ENCODE measurements at places on chromosomes 11 and 22.

DNA sequence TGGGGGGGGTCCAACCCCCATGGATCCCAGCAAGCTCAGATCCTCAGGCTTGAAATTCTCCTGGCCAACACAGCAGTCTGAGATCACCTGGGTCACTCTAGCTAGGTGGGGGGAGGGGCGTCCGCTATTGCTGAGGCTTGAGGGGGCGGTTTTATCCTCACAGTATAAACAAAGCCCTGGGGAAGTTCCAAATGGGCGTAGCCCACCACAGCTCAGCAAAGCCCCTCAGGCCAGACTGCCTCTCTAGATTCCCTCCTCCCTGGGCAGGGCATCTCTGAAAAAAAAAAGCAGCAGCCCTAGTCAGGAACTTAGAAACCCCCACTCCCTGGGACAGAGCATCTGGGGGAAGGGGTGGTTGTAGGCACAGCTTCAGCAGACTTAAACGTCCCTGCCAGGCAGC lies 16.7 kb downstream of the TRPC6 start:
- no peak for DNase-seq

GRCh38 chr22:22691055-22691454 lies 46.6 kb downstream of the GGTLC2 start:
- no peak for DNase-seq

DNA sequence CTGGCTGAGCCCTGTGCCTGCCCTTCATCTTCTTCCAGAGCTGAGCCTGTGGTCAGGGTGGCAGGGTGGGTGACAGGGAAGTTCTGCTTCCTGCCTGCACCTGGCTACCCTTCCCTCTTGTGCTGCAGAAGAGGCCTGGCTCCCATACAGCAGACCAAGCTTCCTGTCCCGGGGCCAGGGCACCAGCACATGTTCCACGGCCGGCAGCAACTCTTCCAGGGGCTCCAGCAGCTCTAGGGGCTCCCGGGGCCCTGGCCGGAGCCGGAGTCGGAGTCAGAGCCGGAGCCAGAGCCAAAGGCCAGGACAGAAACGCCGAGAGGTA lies 15.0 kb downstream of the ROBO3 start:
- DNase-seq: no peak

- DNase-seq: no peak
Measured at GRCh38 chr11:43282607-43283440, 29.0 kb upstream of the API5 start.

- no peak for DNase-seq
Measured at GRCh38 chr11:120344302-120345004, 8.2 kb downstream of the ARHGEF12 start.

DNA sequence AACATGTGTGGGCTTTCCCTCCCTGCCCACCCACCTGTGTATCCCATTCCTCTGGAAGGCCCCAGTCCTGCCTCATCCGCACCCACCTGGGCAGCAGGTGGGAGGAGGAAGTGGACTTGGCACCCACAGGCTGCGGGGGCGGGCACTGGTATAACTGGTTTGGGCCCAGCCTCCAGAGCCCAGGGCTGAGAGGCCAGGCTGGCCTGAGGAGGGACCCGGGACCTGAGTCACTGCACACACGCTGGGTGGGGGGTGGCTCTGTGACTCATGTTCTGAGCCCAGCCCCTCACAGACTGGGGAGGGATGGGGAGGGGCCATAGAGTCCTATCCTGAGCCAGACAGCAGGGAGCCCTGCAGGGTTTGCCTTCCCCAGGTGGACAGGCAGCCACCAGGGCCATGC lies 16.7 kb downstream of the PHLDA2 start:
- no peak for DNase-seq

DNA sequence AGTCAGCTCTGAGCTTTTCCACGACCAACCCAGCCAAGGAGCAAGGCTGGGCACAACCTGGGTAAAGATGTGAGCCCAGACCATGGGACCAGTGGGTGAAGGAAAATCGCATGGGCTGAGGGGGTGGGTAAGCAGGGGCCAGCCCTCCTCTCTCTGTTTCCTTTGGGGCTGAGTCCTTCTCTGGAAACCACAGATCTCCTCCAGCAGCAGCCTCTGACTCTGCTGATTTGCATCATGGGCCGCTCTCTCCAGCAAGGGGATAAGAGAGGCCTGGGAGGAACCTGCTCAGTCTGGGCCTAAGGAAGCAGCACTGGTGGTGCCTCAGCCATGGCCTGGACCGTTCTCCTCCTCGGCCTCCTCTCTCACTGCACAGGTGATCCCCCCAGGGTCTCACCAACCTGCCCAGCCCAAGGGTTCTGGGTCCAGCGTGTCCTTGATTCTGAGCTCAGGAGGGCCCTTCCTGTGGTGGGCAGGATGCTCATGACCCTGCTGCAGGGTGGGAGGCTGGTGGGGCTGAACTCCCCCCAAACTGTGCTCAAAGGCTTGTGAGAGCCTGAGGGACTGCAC lies 67.8 kb downstream of the GGTLC2 start:
- no peak for DNase-seq

GRCh38 chr22:44200855-44201550 lies 20.3 kb downstream of the PARVG start:
- DNase-seq: no peak

- DNase-seq: no peak
Measured at GRCh38 chr22:35547987-35548721, 7.5 kb downstream of the RASD2 start.

GRCh38 chr11:103997082-103997481 lies 39.4 kb upstream of the DDI1 start:
- no peak for DNase-seq

GRCh38 chr22:22161924-22162851 lies 82.4 kb upstream of the VPREB1 start:
- no peak for DNase-seq

DNA sequence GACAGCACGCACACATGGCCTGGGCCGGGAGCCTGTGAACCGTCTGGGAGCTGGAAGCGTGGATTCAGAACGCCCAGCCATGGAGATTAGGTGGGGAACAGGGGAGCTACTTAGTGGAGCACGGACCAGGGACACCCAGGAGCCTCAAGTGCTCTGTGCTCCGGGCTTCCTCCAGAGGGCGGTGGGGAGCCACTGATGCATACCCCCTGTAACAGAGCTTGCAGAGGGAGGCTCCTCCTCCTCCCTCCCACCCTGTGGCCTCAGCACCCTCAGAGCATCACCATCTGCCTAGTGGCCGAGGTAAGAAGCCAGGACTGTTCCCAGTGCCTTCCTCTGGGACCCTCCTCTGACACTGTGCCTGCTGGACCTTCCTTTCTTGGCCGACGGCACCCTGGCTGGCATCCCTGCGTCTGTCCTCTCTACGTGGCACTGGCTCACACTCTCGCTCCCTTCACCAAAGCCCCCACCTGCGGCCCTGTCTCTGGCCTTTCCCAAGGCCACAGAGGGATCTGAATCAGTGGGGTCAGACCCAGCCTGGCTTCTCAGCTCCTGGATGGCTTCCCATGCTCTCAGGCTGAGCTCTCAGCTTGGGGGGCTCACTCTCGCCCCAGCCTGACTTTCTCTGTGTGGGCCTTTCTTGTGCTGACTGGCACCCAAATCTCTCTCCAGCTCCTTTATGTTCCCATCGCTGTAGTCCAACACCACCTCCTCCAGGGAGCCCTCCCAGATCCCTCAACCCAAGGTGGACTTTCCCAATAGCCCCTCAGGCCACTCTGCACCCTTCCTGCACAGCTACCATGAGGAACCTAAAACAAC lies 780.9 kb downstream of the BRD1 start:
- DNase-seq: peak; percentile 63

GRCh38 chr22:27614006-27614649 lies 187.4 kb downstream of the MN1 start:
- DNase-seq: no peak

DNA sequence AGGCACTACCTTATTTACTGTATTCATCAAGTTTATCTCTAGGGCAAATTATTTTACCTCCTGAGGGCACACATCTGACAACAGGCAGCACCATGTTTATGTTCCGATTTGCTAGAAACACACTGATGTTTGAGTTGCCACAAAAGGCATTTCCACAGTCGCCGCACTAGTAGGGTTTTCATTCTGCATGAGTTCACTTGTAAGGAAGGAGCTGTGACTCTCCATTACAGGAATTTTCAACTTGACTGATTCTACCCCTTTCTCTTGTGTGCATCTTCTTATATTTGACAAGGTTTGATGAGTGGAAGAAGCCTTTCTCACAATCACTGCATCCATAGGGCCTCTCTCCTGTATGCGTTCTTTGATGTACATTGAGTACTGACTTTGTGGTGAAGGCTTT lies 455.9 kb upstream of the CNTN5 start:
- DNase-seq: no peak

DNA sequence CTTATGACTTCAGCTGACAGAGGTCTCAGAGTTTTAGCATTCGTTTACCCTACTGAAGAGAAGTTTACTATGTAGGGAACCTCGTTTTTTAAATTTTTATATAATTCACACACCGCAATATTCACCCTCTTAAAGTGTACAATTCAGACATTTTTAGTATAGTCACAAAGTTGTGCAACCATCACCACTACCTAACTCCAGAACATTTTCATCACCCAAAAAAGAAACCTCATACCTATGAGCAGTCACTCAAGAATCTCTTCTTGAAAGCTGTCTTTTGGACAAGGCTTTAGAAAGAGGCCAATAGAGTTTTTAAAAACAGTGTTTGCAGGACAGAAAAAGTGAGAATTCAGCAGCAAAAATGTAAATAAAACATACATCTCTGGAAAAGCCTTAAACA lies 39.5 kb upstream of the CLNS1A start:
- DNase-seq: no peak

DNA sequence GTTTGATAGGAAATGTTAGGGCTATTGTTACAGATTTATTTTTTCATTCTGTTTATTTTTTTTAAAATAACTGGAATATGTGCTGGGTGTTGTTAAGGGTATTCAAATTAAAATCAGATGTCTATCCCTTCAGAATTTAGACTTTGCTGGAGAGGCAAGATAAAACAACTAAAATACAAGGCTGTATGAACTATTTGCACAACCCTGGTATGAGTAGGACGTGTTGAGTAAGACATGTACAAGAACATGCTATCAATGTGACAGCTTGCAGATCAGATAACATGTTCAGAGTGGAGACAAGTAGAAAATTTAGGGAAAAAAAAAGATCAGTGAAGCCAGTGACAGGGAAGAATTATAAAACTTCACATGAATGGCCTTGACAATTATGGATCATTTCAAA lies 853.5 kb downstream of the METTL15 start:
- no peak for DNase-seq

GRCh38 chr22:32661296-32661695 lies 140.2 kb upstream of the TIMP3 start:
- no peak for DNase-seq

All from NCI-H524 treated with DMSO at 0.1 percent for 48 hours (cell line).